T-helper 2 cell treated with Interferon-gamma antibody and Interleukin-4, amounts not matched to agents 5 μg/mL and 100 μg/mL, for 36 hours (primary cell): ENCODE measurements at places on chromosomes 16 and 17.
A peak's percentile ranks its signal among the peaks of the same experiment; 100 is the strongest.

- DNase-seq: peak; percentile 87
These were observed 767 bp downstream of the ARSG start for GRCh38 chr17:68291836-68292688.

- peak; percentile 92 for DNase-seq
These were observed 19.5 kb downstream of the CD7 start for GRCh38 chr17:82297714-82298537.

GRCh38 chr17:39069114-39069756, 82.2 kb downstream of the PLXDC1 start:
- DNase-seq: no peak

DNA sequence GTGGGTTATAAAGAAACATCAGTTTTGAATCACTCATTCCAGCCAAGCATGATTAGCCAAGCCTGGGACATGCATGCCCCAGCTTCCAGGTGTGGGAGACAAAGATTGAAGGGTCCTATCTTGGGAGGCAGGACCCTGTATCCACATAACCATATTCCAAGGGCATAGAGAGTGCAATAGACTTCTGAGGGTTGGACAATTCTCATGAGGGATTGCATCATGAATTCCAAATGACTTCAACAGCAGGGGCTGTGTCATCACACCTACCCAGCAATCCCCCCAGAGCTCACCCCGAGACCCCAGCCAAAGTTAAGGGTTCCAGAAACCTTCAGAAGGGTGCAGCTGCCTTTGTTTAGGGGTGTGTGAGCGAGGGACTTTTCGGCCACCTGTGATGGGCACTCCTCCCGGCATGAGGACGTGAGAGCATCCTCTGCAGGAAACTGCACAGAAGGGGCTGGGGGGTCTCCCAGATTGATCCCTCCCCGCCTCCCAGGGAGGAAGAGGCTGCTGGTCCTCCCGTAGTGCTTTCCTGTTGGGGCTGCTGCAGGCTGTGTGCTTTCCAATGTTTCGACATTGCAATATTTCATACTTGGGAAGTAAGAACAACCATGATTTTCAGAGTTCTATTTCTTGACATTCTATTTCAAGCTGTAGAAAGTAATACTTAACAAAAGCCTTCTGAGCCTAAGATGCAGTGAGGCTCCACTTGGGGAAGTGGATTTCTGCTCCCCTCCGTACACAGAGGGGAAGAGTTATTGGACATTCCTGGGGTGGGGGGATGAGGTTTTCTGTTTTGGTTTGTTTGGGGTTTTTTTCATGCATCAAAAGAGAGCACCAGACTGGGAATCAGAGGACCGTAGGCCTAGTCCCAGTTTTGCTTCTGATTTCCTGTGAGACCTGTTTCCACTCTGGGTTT, 13.3 kb upstream of the PITPNM3 start:
- no peak for DNase-seq

- DNase-seq: no peak
These were observed 9.5 kb upstream of the MSL1 start for GRCh38 chr17:40112191-40112711.

- no peak for DNase-seq
These were observed 48.7 kb upstream of the FOXJ1 start for GRCh38 chr17:76189741-76190140.

- DNase-seq: no peak
These were observed 46.8 kb downstream of the SLC39A11 start for GRCh38 chr17:73045724-73046123.

- no peak for DNase-seq
These were observed 53.2 kb downstream of the NQO1 start for GRCh38 chr16:69672998-69673713.

- DNase-seq: no peak
These were observed 2.8 kb downstream of the KRTAP4-9 start for GRCh38 chr17:41107941-41108450.

- no peak for DNase-seq
These were observed at the start of gene CNGB1 for GRCh38 chr16:57970970-57971369. TSS of gene CNGB1 (minus strand) at chr16:57971128. CDS start at chr16:57967286, 3,842 bp downstream.

DNA sequence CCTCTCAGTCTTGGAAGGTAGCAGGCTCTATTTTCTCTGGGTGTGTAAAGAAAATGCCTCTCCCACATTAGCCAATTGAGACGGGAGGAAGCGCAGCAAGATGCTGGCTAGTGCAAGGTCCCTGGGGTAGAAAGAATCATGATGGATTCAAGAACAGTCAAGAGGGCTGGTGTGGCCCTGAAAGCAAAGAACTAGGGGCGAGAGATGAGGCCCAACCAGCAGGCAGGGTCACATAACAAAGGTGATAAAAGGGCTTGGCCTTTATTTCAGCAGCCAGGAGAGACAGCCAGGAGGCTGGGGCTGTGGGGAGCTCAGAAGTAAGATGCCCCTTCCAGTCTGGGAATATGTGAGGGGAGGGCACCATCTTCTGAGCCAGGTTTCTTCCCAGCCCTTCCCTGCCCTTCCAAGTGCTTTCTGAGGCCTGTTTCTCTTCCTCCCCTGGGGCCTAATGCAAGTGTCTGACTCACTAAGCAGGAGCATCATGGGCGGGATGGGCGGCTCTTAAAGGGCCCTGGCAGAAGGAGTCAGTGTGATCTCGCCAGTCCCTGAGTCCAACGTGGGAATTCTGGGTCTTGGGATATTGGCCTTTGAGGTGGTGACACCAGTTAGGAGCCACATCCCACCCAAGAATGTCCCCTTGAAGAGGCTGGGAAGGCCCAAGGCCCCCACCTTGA, 3.9 kb upstream of the NLRC5 start:
- DNase-seq: no peak
